ENCODE measurements at places on chromosomes 2 and 18. TPM values are rescaled to one million over a fixed set of nuclear protein-coding genes. Genes with fewer than 3 reads are reported as not detected.

The INHA gene
- total RNA-seq, result not detected

The IL36B gene
- total RNA-seq, result not detected

The VIL1 gene
- total RNA-seq, result not detected

The DES gene
- not detected for total RNA-seq

GRCh38 chr2:85269959-85270358 lies 57.8 kb downstream of the TGOLN2 start:
- no peak overlapping the region for H3K4me3 ChIP-seq
- H3K36me3 ChIP-seq, result no peaks in the 10 kb centered on the region
- H3K27ac ChIP-seq, result no peak overlapping the region
- no peaks in the 10 kb centered on the region for H3K27me3 ChIP-seq

DNA sequence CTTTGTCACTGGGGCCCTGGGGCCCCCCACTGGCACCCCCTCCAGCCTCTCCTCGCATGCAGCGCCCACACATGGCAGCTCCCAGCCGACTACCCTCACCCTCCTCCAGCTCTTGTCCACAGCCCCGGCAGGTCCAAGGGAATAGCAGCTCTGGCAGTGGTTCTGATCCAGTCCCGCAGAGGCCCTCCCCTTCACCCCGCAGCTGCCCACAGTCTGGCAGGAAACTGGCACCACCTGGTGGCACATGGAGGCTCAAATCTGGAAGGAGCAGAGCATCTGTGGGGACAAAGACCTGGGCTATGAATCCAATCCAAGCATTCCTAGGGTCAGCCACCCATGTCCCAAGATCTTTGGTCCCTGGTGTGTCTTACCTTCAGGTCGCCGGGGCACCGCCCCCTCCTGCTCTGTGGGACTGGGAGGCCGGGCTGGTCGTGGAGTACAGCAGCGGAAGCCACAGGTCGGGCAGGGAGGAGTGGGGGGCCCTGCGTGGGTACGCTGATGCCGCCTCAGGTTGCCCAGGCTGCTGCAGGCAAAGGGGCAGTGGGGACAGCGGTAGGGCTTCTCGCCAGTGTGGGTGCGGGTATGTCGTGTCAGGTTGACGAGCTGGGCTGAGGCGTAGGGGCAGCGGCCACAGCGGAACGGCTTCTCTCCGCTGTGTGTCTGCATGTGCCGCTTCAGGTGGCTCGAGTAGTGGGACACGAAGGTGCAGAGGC lies 2.3 kb downstream of the ZNF513 start:
- no peaks in the 10 kb centered on the region for H3K27me3 ChIP-seq
- peaks cover 61% of the 10 kb centered on the region for H3K36me3 ChIP-seq
- peaks cover 20% of the 10 kb centered on the region for H3K4me1 ChIP-seq
- H3K27ac ChIP-seq, result no peak overlapping the region
- no peak overlapping the region for H3K4me3 ChIP-seq

The ZNF804A gene
- not detected for total RNA-seq
